ENCODE measurements at places on chromosomes 1 and 21.
A peak's percentile ranks its signal among the peaks of the same experiment; 100 is the strongest.

- DNase-seq, result no peak
These were observed 22.8 kb downstream of the GABPA start for GRCh38 chr21:25757531-25757930.

DNA sequence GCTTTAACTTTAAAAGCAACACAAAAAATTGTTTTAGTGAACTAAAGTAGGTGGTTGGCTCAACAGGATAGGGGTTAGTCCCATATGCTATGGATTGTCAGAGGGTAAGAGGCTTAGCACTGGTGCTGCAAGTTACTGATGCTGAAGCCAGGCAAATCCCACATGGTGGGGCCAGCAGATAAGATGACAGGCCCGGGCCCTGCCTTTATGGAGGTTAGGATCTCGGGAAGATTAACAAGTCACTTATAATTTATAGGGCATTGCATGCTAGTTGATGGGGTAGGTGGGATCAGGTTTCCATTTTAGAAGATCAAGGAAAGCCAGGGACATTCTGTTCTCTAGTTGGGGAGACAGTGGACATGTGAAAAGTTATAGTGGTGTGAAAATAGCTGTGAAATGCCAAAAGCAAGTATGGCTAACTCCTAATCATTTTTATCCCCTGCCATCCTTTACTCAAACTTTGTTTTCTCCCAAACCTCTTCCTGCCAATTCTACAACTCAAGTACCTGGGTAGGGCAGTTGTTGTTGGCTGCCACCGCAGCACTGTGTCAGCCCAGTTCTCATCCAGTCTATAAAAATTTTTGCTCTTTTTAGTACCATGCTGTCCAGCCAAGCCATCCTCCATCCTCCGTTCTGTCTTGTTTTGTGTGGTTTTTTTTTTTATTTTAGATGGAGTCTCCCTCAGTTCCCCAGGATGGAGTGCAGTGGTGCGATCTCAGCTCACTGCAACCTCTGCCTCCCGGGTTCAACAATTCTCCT lies 10.3 kb downstream of the CHAF1B start:
- no peak for DNase-seq

DNA sequence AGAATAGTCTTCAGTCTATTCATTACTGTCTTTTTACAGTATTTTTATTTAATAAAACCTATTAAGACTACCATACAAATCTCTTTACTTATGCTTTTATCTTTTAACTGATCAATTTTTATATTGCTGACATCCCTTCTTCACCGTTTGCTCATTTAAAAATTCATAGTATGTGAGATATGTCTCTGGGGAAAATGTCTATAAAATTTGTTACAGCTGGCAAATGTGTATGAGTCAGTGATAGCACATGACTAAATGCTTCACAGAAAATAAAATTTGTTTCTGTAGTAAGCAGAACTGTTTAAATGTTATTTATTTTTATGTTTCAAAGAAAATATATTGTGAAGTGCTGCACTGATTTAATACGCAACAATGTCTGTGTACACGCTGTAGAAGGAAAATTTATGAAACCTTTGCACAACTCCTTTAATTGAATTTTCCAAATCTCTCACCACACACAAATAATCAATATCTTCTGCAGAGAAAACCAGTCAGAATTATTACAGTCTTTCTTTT lies 74.2 kb downstream of the ITGB3BP start:
- DNase-seq, result peak; percentile 45

DNA sequence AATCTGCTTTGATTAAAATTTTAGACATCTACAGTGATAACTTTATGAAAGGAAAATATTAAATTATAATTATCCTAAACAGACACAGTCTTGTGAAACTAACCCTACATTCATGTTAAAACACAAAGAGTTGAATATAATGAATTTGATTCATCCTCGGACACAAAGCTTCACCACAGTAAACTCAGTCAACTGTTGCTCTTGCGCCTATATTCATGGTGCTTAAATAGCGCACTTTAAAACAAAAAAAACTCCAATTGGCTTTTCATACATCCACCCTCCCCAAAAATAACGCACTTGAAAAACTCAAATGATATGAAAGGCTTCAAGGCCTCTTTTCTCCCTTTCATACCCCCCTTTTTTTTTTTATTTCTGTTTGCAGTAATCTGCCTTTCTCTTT lies 260.3 kb downstream of the FAF1 start:
- DNase-seq, result no peak

DNA sequence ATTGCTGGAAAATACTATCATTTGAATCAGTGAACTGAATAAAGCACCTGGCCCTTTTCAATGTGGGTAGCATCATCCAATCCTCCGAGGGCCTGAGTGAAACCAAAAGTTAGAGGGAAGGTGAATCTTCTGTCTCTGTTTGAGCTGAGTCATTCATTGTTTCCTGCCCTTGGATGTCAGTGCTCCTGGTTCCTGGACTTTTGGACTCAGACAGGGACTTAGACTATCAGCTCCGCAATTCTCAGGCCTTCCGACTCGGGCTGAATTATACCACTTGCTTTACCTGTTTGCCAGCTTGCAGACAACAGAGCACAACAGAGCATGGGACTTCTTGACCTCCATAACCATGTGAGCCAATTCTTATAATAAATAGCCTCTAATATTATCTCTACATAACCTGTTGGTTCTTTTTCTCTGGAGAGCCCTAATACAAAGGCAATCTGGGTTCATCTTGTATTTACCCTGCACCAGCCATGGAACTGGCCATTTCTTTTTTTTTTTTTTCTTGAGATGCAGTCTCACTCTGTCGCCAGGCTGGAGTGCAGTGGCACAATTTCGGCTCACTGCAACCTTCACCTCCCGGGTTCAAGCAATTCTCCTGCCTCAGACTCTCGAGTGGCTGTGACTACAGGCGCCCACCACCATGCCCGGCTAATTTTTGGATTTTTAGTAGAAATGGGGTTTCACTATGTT lies 19.2 kb upstream of the VASH2 start:
- DNase-seq, result no peak

- DNase-seq, result peak; percentile 31
These were observed 59.1 kb downstream of the BCL9 start for GRCh38 chr1:147600119-147601111.

DNA sequence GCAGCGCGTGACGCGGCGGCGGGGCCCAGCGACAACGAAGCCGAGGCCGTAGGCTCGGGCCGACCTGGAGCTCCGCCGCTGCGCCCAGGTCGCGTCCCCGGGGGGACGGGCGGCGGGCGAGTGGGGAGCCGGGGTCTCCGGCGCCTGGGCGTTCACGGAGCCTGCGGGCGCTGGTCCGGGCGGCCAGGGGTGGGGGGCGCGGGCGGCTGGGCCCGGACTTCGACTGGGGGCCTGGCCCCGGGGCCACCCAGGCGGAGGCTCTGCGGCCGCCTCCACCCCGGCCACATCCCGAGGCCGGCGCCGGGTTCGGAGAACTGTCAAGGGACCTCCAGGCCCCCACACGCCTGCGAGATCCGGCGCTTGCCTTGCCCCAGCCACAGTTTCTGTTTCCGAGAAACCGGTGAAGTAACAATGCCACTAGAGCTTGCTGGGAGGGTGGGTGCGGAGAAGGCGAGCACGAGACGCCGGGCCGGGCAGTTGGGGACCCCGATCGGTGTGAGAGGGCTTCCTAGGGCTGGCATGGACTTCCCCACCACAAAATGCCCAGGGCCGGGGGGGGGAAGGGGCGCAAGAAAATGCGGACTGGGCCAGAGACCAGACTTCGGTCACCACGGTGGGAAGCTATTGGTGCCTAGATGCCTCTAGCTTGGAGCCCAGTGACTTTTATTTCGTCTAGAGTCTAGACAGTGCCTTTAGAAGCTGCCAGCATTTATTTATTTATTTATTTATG lies 501 bp downstream of the FBXO6 start:
- no peak for DNase-seq

DNA sequence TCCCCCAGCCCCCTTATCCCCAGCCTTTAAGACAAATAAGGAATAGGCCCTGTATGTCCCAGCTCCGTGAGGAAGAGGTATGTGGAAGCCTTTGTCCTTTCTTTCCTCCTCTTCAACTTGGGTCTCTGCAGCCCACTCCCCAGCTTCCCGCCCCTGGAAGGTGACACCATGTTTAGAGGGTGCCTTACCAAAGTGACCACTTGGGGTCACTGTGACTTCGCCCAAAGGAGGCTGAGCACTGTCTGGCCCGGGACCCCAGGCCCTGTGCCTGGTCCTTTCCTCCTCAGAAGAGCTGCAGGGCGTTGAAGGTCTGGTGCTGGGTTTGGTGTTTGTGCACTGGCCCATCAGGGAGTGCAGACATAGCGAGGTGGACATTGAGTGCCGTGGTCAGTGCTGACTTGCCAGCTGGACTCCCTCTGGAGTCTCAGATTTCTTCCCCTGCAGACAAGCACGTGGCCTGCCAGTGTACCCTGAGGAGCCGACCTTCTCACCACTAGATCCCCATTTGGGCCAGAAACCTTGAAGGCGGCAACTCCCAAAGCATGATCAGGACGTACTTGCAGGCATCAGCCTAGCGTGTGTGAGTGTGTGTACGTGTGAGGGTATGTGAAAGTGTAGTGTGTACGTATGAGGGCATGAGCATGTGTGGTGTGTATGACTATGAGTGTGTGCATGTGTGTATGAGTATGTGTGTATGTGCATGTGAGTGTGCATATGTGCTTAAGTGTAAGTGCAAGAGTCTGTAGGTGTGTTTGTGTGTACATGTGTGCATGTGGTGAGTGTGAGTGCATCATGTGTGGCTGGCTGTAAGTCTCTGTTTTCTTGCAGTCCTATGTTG lies 181.4 kb upstream of the KIAA0040 start:
- peak; percentile 8 for DNase-seq

GRCh38 chr1:50610563-50610962 lies 187.3 kb upstream of the DMRTA2 start:
- no peak for DNase-seq

GRCh38 chr1:30735124-30735523 lies 11.7 kb upstream of the MATN1 start:
- no peak for DNase-seq

GRCh38 chr1:154104433-154105082 lies 50.3 kb downstream of the NUP210L start:
- no peak for DNase-seq
